ENCODE measurements at places on chromosomes 5 and 9. TPM values are rescaled to one million over a fixed set of nuclear protein-coding genes. Genes with fewer than 3 reads are reported as not detected.
A peak's percentile ranks its signal among the peaks of the same experiment; 100 is the strongest.

GRCh38 chr5:15926586-15926985, 253.0 kb downstream of the MARCHF11 start:
- DNase-seq, result no peak

DNA sequence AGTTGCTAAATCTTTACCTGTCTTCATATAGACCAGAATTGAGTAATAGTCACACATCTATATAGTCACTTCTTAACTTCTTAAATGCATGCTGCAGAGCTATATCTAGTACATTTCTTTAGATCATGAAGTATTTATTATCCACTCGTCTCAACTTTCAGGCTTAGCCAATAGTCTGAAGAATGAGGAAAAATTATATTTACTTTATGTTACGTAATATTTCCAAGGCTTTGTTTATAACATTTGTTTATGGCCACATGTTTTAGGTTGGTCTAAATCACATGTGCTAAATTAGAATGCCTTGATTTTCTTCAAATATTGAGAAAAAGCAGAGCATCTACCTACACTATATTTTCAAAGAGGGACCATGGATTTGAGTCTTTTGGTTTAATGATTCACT, 47.2 kb upstream of the RGMB start:
- no peak for DNase-seq

GRCh38 chr5:121366515-121366914, 485.2 kb upstream of the FTMT start:
- peak; percentile 49 for DNase-seq

DNA sequence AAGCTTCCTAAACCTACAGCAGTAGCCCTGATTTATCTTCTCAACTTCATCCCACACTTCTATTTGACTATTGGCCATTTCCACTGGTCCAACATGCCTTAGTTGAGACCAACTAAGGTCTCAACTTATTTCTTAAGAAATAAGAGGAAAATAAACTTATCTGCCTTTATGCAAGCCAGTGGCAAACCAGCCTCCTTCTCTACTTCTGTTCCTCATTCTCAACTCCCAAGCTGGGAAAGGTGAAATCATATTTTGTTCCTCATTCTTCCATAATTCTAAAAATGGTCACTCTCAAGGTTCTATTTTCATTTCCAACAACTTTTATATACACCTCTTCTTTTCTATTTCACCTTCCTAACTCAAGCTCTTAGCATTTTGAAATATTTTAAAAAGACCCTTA, 149.6 kb upstream of the C9orf72 start:
- DNase-seq, result no peak

DNA sequence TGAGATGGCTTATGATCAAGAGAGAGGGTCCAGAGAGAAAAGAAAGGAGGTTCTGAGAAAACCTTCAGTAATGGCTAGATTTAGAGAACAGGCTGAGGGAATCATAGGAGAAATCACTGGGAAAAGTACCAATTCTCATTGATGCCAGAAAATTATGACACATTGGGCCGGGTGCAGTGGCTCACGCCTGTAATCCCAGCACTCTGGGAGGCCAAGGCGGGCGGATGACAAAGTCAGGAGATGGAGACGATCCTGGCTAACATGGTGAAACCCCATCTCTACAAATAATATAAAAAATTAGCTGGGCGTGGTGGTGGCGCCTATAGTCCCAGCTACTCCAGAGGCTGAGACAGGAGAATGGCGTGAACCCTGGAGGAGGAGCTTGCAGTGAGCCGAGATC, 29.5 kb upstream of the PLIN2 start:
- no peak for DNase-seq

DNA sequence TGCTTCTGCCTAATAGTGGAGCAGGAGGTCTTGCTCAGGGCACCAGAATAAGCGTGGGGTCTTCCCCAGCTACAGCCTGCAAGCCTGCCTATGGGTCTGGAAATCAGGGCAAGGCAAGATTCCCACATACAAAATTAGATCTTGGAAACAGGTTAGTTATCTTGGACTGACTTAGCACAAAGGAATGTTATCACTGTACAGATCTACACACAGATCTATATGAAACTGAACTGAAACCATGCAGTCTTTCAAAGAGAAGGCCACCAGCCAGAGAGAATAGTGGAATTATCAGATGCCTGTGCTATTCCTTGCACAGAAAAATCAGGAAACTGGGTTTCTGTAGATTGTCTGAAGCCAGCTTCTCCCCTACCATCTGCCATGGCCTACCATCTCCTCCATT, 585.7 kb downstream of the ACTL7B start:
- no peak for DNase-seq

- DNase-seq, result peak; percentile 44
These were observed 84.4 kb downstream of the ADRB2 start for GRCh38 chr5:148910686-148911361.

DNA sequence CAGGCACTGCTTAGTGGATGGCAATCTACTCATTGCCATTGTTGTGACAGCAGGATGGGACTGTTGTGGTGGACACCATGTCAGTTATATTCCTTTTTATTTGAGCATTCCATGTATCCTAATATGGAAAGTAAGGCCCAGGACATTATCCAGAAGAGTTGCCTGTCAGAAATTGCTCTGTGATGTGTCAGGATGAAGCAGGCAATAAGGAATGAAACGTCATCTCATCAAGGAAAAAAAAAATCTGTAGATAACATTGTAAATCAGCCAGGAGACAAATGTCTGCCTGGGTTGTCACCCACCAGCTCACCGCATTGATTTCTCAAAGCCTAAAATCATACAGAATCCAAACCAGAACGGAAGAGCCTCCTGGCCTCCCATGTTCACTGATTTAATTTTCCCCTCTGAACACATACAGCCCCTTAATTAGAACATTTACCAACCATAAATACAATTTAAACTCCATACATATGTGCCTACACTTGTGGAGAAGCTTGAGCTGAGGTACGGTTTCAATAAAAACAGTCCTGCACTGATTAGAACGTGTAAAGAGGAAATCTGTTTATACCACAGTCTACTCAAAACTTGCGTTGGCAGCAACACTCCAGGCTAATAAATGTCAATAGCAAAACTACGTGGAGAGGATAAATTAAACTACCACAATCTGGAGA, 73.9 kb downstream of the FOXD1 start:
- no peak for DNase-seq

DNA sequence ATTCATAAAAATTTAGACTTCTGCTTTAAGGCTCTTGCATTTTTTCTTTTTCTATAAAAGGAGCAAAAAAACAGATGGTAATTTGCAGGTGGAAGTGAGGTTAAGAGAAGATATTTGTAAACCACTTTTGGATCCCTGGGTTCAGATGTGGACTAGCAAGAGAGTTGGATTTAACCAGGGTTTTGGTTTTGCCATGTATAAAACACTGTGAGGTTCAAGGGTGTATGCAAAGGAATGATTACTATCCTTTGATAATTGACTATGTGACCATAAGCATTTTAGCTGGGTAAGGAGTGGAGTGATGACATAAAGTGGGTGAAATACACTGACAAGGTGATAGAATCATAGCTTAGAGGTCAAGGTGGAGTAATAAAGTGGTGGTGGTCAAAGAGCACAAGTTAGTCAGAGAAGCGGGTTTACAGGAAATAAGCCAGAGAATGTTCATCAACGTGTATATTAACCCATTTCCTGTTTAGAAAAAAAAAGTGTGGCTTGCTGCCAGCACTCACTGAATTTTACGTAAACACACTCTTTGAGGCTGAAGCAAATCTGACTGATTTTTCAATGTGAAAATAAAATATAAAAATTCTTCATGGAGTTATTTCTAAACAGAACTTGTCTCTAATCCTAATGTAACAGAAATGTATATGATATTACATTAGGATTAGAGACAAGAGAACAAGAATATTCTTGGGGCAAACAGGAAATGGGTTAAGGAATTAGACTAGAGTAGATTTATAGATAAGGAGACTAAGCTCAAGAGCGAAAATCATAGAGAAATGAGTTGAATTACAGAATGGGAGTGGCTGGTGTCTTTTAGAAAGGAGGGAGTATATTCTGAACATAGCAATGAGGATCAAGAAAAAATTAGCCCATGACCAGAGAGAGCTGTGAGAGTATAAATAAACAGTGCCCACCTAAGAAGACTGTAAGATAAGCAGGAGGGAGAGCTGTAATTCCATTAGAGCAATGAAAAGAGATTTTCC, 74.5 kb downstream of the CDKN2A start:
- DNase-seq, result no peak

GRCh38 chr5:176780176-176781053, 29.9 kb upstream of the UNC5A start:
- no peak for DNase-seq

Gene LAMC3
- 1.5 TPM for polyA plus RNA-seq

Gene ZDHHC11B
- polyA plus RNA-seq, result 1.0 TPM

Gene MARVELD2
- 2.9 TPM for polyA plus RNA-seq

Gene KCNIP1
- polyA plus RNA-seq, result 0.05 TPM

Gene SLC25A2
- polyA plus RNA-seq, result not detected

Gene PRLR
- not detected for polyA plus RNA-seq

Data from A549 (cell line).